Inflammatory macrophage treated with lipopolysaccharide for 4 hours (primary cell): ENCODE measurements at places on chromosomes 5 and 9.
A peak's percentile ranks its signal among the peaks of the same experiment; 100 is the strongest.

GRCh38 chr9:36317766-36318165 is 59.5 kb upstream of the GNE start:
- no peak for DNase-seq

- no peak for DNase-seq
Observed at GRCh38 chr5:173495225-173495904, 121.1 kb downstream of the BOD1 start.

DNA sequence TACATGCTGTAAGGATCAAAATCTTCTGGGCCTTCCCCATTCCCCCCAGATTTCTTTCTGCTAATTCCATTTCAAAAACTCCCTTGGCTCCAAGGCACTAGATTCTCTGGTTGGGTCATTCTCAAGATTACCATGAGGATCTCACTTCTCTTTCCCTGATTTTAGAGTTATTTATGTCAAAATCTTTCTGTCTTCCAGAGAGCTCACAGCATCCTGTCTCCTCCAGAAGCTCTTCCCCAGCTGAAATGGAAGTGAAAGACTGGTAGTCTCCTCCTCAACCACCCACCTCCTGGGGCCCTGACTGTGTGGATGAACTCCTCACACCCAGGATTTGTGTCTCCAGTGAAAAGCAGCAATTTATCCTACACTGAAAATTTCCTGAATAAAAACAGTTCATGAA is 11.9 kb upstream of the ZNF366 start:
- peak; percentile 63 for DNase-seq

- peak; percentile 18 for DNase-seq
Observed at GRCh38 chr9:129490583-129491486, 130.1 kb downstream of the C9orf50 start.

- no peak for DNase-seq
Observed at GRCh38 chr5:56651893-56652292, 163.5 kb upstream of the MAP3K1 start.

DNA sequence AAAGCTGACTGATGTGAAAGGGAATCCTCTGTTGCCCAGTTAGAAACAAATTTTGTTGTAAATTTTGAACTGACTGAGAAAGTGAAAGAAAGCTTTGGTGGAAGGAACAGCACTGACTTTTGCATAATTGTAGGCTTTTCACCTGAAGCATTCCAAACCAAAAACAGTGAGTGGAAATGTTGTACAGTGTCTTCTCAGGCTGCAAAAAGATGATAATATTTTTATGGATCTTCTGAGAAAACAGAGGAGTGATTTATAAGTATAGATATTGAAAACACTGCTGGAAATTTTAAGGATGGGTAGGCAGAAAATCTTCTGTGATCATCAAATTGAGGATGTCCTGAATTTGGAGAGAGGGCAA is 40.0 kb downstream of the LURAP1L start:
- DNase-seq: no peak

DNA sequence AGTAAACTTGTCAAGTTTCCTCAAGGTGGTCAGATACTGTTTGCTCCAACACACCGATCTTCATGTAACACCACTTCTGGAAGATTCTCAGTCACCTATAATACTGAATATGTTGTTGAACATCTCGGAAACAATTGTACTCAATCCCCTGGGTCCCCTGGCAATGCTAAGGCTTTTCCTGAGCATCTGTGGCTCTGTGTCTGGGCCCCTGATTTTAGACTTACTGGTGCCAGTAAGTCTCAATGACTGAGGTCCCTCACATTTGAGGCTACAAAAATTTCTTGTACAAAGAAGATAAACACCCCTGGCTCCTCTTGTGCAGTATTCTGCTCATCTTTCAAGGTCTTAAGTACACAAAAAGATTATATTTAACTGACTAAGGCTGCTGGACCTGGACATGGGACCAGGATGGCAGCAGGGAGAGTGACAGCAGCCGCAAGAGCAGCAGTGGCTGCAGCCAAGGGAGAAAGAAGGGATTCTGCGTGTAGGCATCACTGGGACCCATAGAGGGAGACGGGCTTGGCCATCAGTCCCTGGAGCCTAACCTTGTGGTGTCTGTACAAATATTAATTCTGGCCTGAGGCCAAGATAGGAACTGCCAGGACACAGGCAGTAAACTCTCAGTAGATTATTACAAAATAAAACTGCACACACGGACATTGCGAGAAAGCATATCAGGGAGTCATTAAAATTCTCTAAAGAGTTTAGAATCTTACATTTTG is 49.0 kb upstream of the TNPO1 start:
- DNase-seq: no peak

GRCh38 chr5:3980156-3980555 is 384.5 kb downstream of the IRX1 start:
- no peak for DNase-seq

DNA sequence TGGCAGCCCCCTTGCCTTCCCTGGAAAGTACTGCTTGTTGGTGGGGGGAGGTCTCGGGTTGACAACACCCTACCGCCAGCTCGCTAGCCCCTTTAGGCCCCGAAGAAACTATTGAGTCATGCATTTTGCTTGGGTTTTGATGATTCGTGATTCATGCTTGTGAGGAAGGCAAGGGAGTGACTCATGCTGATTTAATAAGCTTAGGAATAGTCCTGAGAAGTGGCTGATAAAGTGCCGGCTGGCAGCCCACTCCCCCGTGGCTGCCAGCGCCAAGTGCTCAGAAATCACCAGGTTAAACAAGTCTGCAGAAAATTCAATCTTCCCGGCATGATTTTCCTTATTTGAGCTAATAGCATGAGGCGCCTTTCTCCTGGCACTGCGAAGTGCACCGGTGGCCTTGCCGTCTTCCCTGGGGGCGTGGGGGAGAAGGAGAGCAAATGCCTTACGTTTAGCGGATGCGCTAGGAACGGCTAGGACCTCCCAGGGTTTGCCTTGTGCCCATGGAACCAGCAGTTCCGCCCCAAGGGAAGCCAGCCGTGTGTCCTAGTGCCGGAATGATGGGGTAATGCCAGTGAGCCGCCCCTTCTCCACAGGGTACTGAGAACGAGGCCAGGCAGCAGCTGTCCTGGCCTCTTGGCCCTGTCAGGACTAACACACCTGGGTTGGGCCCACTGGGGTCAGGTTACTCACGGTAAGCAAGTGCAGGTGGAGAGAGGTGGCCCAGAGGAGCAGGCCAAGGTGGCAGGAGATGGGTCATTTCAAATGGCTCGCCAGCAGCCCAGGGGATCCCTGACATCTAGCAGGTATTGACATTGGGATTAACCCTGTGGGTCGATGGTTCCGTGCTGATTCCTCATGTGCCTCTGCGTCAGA is 151.9 kb downstream of the MACROH2A1 start:
- peak; percentile 82 for DNase-seq

- DNase-seq: peak; percentile 16
Observed at GRCh38 chr9:118529210-118529609, 825.0 kb downstream of the TLR4 start.

GRCh38 chr5:84130006-84130580 is 254.6 kb downstream of the EDIL3 start:
- DNase-seq: no peak

GRCh38 chr5:106656821-106657220 is 1013.9 kb downstream of the EFNA5 start:
- DNase-seq: no peak

DNA sequence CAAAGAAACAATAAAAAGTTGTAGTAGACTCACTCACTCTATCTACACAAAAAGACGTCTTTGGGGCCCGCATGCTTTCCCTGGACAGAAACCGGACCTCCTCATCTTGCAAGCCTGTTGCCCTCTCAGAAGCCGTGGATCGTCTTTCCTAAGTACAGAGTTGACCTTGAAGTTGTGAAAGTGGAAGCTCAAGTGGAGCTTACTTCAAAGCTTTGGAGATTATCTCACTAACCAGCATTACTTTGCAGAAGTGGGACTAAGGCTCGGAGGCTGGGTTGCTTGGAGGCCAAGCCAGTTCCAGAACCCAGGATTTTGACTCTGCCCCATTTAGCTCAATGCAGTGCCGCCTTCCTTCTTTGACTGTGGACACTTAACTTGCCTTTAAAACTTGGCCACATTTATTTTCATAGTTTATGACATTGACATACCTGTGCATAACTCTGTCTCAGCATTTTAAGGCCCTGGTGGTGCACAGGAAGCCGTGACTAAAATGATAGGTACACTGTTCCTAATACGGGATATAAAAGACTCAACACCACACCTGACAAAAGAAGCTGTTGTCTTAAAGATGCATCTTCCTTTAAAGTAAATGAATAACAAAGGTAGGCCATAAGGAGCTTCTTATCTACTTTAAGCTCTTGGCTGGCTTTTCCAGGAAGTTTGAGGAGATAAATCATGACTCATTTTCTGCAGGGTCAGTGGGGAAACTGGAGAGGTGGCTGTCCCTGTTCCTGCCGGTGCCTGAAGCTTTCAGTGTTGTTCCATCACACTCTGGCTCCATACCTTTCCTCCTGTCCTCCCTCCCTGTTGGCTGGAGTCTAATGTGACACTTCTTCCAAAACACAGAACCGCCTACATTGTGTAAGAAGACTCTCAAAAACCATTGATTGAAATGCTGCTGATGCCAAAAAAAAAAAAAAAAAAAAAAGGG is 10.7 kb downstream of the SLC25A25 start:
- DNase-seq: peak; percentile 87

GRCh38 chr5:134143944-134144941 is 29.8 kb downstream of the TCF7 start:
- no peak for DNase-seq

DNA sequence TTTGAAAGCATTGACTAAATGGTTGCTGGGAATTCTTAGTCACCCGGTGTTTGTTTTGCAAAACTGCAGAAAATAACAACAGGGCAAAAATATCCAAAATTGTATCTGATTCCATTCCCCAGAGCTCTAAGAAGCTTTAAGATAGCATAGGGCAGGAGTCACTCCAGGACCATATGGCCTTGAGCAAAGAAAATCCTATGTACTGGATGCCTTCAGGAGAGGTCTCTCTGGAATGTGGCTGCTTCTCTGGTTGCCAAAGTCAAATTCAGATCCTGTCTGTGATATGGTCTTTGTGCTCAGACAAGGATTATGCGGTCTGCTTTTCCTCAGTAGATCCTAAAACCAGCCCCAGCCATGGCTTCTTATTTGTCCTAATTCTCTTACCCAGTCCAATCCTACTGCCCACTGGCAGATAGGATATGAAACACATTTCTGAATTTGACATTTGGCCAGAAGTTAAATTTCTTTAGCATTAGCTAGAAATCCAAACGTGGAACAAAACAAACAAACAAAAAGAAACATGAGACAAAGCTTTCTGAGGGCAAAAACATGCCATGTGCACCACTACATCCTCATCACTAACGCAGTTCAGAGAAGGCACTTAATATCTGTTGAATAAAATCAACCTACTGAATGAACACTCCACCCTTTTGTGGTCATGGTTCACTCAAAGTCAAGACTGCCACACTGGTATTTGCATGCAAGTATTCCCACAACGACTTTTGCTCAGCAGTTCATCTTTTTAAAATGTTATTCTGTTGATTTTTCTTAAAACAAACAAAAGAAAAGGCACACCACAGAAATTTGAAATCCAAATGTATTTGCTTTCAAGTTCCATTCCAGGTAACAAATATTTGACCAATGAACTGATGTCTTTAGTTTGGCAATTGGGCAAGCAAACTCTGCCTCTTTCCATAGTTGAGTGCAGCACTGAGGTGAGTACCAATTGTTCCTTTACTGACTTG is 165.7 kb downstream of the TRPM6 start:
- no peak for DNase-seq

DNA sequence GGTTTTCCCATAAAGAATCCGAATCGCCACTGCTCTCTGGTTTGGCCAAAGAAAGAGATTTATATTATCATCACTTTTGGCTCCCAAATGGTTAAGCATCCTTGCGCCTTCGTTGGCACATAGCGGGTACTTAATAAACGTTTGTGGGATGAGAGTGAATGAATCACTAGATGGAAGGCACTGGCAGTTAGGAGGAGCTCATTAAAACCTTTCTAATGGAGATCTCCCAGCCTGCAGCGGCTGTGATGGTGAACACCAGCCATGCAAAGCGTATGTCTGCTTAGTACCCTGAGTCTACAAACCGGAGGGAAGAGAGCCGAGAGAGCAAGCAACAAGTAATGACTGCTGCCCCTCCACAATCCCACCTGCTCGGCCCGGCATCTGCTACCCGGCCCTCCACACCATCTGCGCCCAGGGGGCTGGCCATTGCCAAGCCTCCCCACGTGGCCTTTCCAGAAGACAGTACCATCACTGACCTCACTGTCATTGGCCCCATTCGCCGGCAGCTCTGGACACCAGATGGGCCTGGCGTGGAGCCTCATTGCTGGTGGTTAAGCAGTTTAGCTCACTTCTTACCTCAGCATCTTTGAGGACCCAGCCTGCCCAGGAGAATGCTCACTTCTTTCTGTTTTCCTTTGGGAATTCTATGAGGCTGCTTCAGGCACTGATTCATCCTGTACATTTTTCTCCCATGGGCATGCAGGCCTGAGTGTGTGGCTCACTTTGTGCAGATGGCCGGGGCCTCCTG is 39.3 kb upstream of the ANKRD33B start:
- no peak for DNase-seq

GRCh38 chr5:135106610-135107471 is 72.8 kb upstream of the PITX1 start:
- DNase-seq: no peak

- no peak for DNase-seq
Observed at GRCh38 chr5:85000671-85001070, 616.0 kb upstream of the EDIL3 start.

DNA sequence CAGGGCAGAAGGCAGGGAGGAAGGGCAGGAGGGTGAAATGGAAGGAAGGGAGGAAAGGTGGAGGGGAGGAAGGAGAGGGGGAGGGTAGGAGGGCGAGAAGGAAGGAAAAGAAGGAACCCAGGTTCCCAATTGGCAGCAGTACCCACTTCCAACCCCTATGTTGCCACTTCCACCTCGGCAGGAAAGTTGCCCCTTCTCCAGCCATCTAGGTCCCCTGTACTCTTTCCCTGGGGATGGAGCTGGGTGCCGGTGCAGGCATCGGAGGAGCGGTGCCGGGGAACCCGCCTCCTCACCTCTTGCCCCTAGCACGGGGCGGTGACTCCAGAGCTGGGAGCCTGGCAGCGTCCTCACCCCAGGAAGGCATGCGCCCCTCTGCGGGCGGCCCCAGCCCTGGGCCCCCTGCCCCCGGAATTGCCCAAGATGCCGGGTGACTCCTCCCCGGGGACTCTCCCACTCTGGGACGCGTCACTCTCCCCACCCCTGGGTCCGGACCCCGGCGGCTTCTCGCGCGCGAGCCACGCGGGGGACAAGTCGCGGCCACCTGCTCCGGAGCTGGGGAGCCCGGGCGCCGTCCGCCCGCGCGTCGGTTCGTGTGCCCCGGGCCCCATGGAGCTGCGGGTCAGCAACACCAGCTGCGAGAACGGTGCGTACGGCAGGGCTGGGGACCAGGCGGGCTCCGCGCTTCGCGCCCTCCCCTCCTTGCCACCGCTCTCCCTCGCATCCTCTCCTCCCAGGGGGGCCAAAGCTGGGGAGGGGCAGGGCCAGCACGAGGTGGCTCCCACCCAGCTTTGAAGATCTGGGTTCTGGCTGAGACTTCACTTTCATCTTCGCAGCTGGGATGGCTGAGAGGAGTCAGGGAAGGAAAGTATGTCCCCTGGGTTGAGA is at the start of gene NIPAL4:
Gene NIPAL4, plus strand, starts transcription at position 499 of the 885 bp plus-strand sequence. Its CDS starts 108 bp downstream, at position 607.
- DNase-seq: peak; percentile 11

GRCh38 chr9:130498298-130498917 is 53.6 kb downstream of the ASS1 start:
- DNase-seq: no peak
